Fibroblast of pulmonary artery (primary cell): ENCODE measurements at places on chromosomes 4 and X.

DNA sequence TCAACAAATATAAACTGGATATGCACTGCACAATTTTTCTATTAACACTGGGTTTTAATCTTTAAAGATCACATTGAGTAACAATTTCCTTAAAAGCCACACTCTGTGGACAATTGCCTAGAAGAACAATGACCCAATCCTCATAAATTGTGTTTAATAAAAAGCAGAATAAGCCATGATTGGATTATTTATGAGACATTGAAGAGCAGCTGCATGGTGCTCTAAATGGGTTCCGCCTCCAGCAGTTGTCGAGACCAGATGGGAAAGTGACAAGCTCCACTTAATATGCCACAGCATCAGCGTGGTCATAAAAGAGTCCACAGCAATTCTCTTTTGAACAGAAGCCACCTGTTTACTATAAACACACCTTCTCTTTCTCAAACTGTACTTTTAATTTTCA lies 635.2 kb upstream of the FRG1 start:
- DNase-seq: no peak

GRCh38 chr4:165724786-165725185 lies 148.3 kb upstream of the TLL1 start:
- no peak for DNase-seq

DNA sequence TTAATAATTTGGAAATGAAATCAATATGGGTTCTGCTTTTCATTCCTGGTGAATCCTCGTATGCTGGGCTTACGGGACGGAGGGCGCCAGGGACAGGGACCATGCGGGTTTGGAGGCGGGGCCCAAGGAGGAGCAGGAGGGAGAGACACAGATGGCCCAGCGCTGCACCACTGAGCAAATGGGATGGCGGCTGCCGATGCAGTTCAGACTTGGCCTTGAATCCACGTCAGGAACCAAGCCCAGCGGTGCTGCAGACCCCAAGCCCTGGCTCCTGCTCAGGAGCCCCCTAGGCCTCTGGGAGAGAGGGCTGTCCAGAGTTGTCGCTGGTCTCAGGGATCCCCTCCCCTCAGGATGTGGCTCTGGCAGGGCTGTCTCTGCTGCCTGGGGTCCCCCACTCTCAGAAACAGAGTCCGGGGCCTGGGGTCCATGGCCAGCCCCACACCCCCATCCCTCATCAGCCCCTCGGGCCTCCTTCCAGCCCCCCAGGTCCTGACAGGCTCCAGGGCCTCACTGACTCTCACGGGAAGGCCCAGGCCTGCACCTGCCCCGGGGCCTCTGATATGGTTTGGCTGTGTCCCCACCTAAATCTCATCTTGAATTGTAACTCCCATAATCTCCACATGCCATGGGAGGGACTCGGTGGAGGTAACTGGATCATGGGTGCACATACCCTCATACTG lies 75.2 kb downstream of the FAM53A start:
- DNase-seq: no peak

- DNase-seq: no peak
Observed at GRCh38 chrX:71609095-71609750, 9.1 kb downstream of the CXCR3 start.

DNA sequence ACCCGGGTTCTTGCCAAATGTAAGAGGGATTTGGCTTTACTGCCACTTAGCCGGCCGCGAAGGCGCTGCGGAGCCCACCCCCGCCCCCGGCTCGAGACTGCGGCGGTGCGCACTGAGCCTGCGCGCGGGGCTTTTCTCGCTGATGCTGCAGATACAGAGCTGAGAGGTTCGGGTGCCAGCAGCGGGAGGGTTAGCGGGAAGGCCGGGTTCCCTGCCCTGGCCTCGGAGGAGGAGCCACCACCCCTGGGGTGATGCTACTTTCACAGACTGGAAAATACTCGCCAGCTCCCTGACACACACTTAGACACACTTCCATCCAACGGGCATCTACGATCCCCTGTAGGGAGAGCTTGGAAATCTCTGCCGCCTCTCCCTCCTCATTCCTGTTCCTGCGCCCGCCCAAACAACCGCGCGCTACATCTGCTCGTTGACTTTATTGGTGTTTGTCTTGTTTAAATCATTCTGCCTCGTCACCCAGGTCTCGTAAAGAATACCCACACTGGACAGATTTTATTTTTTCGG lies 2.1 kb upstream of the PCDH7 start:
- peak; percentile 31 for DNase-seq

- DNase-seq: no peak
Observed at GRCh38 chrX:36978886-36979285, 29.3 kb upstream of the FAM47C start.

DNA sequence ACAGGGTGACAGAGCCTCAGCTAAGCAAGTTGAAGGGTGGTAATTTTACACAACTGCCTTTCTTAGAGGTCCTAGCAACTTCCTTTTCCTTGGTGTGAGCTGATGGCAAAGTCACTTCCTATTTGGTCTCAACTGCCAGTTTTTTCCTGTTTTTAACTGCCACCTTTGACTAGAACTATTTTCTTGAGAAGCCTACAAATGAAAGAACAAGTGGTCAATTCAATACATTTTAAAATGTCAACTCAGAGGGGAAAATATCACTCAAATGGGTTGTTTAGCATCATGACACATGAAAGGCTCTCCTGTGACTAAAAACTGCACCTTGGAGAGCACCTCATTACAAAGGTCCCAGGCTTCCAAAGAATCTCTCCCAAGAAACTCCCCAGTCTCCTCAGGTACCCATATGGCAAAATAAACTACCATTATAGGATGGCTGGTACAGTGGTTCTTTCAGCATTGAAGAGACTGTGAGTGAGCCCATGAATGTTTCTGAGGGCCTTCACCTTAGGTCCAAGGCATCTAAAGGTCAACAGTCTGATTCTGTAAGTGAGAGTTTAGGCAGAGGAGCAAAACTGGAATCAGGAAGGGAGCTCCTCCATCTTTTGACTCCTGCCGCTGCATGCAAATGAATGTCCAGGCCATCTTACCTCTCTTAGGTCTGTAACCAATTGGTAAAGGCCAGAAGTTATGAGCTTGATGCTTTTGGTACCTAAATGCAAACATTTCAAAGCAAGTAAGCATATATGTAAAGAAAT lies 5.5 kb upstream of the STK26 start:
- no peak for DNase-seq

GRCh38 chr4:10977534-10977933 lies 293.0 kb upstream of the CLNK start:
- DNase-seq: no peak

- peak; percentile 34 for DNase-seq
Observed at GRCh38 chrX:42098900-42099299, 175.5 kb upstream of the CASK start.
